Dermis blood vessel endothelial cell (primary cell): ENCODE measurements at places on chromosomes 2 and 18.

DNA sequence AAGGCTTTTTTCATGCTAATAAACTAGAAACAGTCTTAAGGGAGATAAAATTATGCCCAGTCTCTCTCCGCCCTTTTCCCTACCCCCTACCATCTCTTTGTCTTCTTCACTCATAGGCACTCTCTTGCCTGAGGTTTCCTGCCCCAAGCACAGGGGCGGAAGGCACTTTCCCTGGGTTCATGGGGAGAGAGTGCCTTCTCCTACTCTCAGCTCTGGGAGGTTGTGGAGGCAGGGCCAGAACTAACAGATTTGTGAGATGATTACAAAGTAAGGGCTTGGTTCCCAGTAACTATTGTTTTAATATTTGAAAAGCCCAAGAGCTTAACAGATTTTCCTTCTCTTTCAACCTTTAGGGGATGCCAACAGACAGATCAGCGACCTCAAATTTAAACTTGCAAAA lies 26.1 kb upstream of the RBM44 start:
- no peak for DNase-seq

GRCh38 chr2:96305979-96306308 lies 598 bp upstream of the SNRNP200 start:
- DNase-seq = peak; percentile 3

DNA sequence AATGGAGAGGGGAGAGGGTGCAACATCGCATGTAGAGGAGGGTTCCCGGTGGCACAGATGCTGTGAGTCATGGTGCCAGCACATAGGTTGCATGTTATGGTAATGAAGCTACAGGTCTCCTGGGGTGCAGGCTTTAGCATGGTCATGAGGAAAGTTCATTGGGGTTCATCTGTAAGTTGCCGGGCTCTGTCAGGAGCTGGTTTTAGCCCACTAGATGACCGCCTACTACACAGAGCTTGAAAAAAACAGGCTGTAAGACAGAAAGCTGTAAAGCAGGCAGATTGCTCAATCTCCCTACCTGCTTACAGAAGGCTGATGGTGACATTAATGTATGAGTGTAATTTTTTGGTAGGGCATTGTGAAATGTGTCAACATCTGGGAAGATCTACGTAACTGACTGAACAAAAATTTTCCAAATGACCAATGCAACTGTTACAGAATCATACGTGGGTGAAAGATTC lies 23.9 kb downstream of the DYSF start:
- no peak for DNase-seq

- DNase-seq = no peak
Observed at GRCh38 chr2:150653351-150653750, 165.9 kb upstream of the RND3 start.

DNA sequence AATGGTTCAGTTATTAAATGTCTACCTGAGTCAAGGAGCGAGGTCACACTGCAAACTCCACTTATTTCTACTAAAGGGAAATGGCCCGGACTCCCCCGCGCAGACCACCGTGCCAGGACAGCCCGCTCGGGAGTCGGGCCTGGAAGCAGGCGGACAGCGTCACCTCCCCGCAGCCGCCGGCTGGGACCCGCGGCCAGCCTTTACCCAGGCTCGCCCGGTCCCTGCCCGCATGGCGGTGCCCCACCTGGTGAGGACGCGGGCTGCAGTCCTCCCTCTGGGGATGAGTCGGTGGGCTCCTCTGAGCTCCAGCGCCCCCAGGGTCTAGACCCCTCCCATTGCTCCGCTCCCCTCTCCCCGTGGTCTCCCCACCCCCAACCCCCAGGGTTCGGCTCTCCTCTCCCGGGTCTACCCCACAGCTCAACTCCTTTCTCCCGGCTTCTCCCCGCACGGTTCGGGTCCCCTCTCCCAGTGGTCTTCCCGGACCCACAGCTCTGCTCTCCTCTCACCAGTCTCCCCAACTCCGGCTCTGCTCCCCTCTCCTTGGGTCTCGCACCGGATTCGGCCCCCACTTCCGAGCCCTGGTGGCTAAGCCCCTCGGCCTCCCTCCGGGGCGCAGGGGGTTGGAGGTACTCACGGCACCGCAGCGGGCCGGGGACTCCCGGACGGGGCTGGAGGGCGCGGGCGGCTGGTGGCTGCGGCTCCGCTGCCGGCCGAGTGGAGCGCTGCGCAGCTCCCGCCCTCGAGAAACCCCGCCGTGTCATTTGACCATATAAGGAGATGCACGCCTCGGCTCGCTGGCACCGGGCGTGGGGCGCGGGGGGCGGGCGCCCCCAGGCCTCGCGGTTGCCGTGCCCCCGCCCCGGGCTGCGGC lies at the start of gene FHL2:
TSS of gene FHL2 (minus strand) at position 716 of the 871 bp plus-strand sequence. CDS start 12,535 bp downstream, outside the sequence.
- peak; percentile 90 for DNase-seq

DNA sequence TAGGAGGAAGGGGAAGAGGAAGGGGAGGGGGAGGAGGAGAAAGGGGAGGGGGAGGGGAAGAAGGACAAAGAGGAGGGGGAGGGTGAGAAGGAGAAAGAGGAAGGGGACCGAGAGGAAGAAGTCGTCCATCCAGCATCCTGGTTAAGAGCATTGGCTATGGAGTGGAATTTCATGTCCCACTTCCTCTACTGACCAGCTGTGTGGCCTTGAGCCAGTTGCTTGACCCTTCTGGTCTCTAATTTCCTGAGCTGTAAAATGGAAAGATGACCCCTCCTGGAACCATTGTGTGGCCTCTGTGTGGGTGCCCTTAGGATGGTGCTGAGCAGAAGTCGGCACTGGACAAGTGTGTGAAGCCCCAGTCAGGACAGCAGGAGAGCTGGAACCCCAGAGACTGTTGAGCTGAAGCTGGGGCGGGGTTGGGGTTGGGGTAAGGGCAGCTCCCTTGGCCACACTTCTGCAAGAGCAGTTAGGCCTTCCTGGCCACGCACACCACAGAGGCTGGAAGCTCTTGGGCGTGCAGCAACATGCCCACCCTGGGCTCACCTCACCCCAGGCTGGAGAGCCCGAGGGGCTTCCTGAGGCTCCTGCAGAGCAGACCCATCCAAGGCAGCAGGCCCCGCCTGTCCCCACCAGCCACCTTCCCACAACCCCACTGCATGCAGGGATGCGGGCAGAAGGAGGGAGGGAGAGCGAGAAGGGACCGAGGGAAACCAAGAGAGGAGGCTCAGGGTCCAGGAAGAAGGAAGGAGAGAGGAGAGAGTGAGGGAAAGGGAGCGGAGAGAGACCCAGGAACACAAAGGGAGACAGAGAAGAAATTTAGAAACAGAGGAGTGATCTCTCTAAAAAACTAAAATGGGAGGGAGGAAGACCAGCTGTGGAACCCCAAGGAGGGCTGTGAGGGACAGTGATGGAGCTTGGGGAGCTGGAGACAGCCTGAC lies 16.2 kb downstream of the ADRA2B start:
- DNase-seq = peak; percentile 41

DNA sequence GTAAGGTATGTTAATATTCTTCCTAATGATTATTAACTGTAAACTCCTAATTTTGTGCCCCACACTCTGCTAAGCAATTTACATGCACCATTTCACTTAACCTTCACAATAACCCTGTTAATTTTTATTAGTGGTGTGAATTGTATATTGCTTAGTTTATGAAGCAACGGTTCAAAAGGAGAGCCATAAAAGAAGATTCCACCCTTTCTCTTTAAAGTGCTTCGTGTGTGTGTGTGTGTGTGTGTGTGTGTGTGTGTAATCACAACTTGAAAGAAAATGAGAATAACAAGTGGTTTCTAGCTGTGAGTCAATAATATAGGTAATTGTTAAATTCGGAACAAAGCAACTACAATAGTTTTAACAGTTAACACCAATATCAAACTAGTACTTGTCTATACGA lies 60.6 kb downstream of the CCNT2 start:
- no peak for DNase-seq
